MG63 (cell line): ENCODE measurements at places on chromosomes 5 and 9. TPM values are rescaled to one million over a fixed set of nuclear protein-coding genes. Genes with fewer than 3 reads are reported as not detected.

- no peak for DNase-seq
These were observed 6.3 kb downstream of the PDCL start for GRCh38 chr9:122822056-122822455.

DNA sequence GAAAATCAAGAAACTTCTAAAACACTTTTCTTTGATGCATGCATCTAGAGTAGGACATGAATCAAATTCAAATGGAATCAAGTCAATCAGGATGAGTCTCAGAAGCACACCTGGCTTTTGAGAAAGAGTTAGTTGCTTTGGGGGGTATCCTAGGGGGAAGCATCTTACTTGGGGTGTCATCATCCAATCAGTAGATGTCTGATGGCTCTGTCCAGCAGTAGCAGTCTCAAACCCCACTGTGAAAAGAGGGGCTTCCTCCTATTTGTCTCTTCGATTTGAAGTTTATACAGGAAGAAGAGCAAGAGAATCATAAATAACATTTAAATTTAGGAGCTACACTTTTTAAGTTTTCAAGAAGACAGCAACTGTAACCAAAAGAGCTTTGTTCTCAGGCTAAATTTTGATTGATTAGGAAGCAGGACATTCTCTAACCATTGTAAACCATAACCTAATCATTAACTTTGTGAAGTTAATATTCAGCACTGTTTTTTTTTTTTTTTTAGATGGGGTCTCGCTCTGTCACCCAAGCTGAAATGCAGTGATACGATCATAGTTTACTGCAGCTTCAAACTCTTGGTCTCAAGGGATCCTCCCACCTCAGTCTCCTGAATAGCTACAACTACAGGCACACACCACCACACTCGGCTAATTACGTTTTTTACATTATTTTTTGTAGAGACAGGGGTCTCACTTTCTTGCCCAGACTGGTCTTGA lies 614.7 kb downstream of the CSNK1G3 start:
- no peak for DNase-seq

DNA sequence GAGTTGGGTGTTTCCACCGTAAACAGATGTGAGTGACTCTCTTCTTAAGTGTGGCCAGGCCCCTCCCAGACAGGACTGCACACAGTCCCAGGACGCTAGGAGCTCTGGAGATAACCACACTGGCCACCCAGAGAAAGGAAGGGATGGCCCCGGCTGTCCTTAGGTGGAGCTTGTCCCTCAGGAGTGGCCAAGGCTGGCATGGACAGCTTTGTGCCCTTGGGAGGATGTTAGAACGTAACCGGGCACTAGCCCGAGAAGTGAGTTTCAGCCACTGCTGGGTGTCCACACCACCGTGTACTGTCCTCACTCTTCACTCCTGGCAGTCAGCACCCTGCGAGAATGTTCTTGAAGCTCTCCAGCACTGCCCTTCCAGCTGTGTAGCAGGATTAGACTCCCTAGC lies 35.8 kb upstream of the FCN2 start:
- DNase-seq, result no peak

DNA sequence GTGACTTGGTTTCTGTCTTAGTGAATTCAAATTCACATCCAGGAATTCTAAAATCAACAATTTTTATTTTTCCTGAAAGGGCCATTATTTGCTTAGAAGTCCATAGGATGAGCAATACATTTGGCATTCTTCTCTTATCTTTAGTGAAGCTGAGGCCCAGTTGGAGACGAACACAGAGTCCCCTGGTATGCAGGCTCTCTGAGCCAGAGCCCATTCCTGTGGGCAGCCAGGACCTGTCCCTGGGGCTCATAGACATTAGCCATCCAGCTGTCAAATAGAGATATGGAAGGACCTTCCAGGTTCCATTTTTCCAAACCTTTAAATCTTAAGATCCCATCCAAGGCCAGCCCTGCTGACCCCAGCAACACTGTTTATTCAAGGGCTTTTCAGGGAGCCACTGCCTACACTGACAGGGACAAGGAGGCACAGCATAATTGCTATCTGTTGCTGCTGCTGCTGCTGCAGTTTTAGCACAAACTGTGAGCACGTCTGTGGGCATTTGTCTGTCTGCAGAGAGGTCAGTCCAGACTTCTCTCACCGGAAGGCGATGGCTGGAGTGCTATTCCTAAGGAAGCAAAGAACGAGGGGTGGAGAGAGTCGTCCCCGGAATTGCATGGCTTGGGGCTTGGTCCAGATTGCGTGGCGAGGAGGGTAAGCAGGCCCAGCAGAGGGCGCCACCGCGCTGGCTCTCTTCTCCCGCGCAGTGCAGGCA lies 639.0 kb downstream of the CCDC171 start:
- DNase-seq, result peak; percentile 99

GRCh38 chr5:74303578-74303977 lies 336.9 kb downstream of the ENC1 start:
- no peak for DNase-seq

GRCh38 chr9:23044549-23044948 lies 597.9 kb downstream of the DMRTA1 start:
- no peak for DNase-seq

GRCh38 chr5:80170117-80170535 lies 85.7 kb downstream of the SERINC5 start:
- DNase-seq, result no peak

The CDH12 gene
- not detected in 2 replicates for total RNA-seq

DNA sequence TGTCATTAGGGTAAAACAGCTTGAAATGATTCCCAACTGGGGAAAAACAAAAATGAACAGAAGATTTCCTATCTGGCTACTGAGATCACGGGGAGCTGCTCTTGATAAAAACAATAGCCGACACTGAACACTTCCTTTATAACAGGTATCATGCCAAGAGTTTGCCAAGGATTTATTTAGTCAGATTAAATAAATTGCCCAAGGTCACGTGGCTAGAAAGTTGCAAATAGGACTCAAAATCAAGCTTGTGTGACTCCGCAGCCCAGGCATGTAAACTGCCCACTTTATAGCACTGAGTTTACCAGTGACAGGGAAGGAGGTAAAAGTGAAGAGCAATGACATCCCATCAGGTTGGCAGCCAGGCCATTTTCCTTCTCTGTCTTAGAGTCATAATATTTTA lies 120.7 kb upstream of the ZNF618 start:
- no peak for DNase-seq

The C9orf50 gene
- not detected in 2 replicates for total RNA-seq

GRCh38 chr9:99319048-99319447 lies 97.0 kb downstream of the SEC61B start:
- no peak for DNase-seq

DNA sequence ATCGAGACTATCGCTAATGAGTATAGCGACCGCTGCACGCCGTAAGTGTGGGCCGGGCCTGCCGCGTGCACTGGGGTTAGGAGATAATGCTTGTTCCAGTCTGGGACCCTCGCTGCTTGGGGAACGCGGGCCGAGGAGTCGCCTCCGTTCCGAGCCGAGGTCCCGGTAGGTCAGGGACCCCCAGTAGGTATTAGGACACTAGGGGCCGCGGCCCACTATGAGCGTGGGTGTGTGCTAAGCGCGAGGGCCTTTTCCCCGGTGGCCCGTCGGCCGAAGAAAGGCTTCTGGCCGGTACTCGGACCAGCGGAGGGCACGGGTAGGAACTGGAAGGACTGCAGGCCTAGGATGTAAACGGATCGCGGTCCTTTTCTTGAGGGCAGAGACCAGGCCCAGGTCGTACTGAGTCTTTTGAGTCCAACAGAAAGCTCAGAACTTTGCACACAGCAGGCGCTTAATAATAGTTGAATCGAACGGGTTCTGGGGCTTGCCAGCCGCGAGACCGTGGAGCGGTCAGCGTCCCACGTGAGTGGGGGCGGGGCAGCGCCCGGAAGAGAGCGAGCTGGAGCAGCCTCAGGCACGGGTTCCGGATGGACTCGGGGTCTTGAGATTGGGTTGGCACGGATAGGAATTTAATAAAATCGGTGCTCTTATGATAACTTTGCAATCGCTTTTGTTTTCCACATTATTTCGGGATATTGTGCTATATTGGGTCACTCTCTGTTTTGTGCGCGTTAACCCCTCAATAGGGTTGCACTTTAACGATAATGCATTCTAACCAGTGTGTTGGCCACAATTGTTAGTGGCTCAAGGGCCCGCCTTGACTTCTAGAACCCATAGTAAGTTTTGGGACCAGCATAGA lies 733 bp downstream of the HSPA4 start:
- peak; percentile 80 for DNase-seq

GRCh38 chr5:58800356-58800755 lies 217.5 kb downstream of the RAB3C start:
- DNase-seq, result no peak

DNA sequence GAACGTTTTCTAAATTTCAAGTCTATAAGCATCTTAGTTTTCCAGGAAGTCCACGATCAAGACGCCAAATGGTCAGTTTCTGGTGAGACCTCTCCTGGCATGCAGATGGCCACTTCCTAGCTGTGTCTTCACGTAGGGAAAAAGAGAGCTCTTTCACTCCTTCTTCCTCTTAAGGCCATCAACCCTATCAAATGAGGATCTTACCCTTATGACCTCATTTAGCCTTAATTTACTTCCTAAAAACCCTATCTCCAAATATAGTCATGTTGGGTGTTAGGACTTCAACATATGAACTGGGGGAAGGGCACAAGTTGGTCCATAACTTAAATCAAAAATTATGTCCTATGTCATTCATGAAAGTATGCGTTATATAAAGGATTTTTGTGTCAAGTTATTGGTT lies 229.5 kb downstream of the ARL15 start:
- DNase-seq, result no peak

- no peak for DNase-seq
These were observed 131.9 kb downstream of the PAX5 start for GRCh38 chr9:36902080-36902716.

- no peak for DNase-seq
These were observed 15.1 kb downstream of the SLC27A4 start for GRCh38 chr9:128355451-128355850.

DNA sequence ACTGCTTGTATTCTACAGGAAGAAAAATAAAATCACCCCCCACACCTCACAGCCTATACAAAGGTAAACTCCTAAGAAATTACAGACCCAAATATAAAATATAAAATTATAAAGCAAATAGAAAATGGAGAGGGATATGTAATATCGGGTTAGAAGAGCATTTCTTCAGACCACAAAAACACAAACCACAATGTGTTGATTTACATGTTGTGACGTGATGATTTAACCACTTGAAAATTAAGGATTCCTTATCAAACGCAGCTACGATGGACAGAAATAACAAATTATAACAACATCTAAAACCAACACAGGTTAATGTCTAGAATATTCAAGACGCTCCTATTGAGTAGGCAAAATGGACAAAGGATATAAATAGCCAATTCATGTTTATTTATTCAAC lies 26.3 kb downstream of the SSBP2 start:
- no peak for DNase-seq

The ST6GALNAC4 gene
- total RNA-seq, result 4.7 and 26.9 TPM in 2 replicates
